Activated CD4-positive, CD25-positive, alpha-beta regulatory T cell treated with anti-CD3 and anti-CD28 coated beads, Interleukin-2, amount 50 U/mL, for 24 hours (primary cell): ENCODE measurements at places on chromosomes 3 and 15.

GRCh38 chr3:3296979-3297381 lies 117.5 kb upstream of the CRBN start:
- no peak for ATAC-seq

DNA sequence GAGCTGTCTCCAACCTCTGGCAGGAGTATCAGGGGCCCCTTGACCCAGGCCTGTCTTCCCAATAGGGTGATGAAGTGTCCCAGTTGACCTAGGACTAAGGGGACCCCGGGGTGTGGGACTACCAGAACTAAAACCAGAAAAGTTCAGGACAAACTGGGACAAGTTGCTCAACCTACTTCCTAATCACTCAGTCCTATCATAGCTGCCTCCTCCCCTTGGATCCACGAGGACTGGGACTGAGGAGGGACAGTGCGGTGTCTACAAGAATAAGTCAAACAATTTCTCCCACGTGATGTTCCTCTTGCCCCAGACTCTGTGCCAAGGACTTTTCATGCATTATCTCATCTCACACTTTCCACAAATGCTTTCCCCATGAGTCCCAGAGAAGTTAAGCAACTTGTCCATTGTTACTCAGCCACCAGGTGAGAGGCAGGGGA lies 49.4 kb upstream of the SLCO2A1 start:
- no peak for ATAC-seq

- no peak for ATAC-seq
Observed at GRCh38 chr3:77372634-77373346, 332.9 kb downstream of the ROBO2 start.

DNA sequence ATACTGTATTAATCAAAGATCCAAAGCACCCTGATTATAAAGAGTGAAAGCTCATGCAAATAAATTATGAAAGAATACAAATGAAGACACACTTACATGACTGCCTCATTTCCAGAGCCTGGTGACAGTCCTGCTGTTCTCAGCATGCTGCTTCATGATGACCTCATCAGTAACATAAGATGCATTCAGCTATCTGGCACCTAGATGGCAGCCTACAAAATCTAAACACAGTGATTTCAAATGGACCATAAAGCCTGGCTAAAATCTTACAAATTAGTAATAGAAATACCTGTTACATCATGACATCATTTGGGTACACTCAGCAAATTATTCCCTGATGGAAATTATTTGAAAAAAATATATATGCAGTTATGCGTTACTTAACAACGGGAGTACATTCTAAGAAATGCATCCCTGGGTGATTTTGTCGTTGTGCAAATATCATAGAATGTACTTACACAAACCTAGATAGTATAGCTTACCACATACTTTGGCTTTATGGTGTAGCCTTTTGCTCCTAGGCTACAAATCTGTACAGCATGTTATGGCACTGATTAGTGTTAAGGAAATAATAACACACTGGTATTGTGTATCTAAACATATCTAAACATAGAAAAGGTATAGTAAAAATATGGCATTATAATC lies 207.2 kb downstream of the EPHA3 start:
- ATAC-seq = no peak
